NCI-H2171 (cell line): ENCODE measurements at places on chromosomes 5 and 9.

GRCh38 chr5:36950586-36951457 lies 74.3 kb downstream of the NIPBL start:
- no peak for DNase-seq

GRCh38 chr5:129541051-129541450 lies 81.0 kb downstream of the ADAMTS19 start:
- no peak for DNase-seq

DNA sequence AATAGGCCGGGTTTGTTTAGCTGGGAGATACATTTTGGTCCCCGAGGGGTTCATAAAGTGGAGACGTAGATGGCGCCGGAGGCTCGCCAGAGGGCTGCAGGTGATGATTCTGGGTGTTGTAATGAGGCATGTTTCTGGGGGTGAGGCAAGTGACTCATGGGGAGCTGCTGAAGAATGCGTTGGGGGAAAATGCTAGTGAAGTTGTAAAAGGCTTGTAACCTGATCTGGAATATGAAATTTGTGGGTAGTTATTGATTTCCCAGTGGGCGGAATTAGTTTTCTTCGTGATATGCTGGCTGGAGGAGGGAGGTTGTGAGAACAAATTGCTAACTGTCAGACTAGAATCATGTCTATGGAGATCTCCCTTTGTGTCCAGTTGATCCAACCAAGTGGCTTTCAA lies 158.3 kb downstream of the DOCK2 start:
- DNase-seq, result no peak

DNA sequence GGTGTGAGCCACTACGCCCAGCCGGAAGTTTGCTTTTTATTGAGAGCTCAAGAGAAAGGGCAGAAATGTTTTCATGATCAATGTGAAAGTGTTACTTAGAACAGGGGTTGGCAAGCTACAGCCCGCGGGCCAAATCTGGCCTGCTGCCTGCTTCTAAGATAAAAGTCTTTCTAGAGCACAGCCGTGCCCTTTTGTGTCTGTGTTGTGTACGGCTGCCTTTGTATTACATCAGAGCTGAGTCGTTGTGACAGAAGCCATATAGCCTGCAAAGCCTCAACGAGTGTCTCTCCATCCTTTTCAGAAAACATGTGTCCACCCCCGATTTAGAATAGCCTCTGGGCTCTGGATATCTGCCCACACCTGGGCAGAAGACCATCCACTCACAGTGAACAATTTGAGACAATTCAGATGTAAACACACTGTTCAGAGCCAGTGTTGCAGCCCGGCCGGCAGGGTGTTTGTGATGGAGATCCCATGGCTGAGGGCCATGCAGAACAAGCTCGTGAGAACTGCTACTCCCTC lies 28.8 kb downstream of the AK8 start:
- no peak for DNase-seq

- no peak for DNase-seq
Measured at GRCh38 chr5:100130307-100130706, 404.9 kb upstream of the FAM174A start.

DNA sequence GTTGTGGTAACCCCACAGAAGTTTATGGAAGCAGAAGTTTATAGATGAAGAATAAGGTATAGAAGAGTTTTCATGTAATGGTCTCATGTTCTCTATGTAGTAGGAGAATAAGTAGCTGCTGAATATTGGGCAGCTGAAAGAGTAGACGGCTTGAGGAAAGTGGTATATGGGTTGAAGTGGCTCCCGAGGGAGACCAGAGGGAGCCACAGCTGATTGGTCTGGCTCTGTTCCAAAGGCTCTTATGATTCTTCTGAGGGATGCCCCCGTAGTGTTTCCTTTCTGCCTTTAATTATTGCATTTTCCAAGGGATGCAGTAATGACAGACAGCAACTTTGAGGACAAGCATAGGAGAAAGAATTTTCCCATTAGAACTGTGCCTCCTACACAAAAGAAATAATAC lies 30.1 kb upstream of the TENT2 start:
- DNase-seq, result peak; percentile 46

DNA sequence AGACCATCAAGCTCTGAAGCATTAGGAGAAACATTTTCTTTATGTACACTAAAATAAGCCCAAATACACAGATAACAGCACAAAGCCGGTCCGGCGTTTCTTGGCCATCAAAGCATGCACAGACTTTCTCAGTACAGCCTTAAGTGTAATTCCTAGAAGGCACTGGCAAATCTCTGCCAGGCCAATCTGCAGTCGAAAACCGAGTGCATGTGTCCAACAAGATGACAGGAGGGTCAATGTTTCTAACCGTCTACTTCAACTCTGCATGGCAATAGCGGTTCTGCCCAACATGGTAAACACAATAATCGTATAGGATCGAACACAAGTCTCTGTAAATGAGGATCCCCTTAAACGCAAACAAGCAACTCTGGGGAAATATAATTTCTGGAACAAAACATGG lies 1.1 kb downstream of the ARL15 start:
- no peak for DNase-seq

GRCh38 chr5:9361835-9362234 lies 184.0 kb downstream of the SEMA5A start:
- DNase-seq, result no peak

- peak; percentile 46 for DNase-seq
Measured at GRCh38 chr5:168600409-168600808, 21.2 kb upstream of the PANK3 start.

GRCh38 chr9:101235105-101235866 lies 149.5 kb downstream of the BAAT start:
- peak; percentile 52 for DNase-seq

DNA sequence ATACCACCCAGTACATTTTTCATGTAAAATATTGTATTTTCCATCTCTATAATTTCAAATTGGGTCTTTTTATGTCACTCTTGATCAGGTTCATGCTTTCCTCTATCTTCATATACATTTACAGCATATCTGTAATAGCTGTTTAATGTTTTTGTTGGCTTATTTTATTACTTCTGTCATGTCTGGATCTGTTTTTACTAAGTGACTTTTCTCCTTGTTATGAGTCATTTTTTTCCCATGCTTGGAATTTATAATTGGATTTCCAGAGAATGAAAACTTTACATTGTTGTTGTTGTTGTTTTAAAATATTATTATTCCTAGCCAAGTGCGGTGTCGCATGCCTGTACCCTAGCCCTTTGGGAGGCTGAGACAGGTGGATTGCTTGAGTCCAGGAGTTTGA lies 5.6 kb upstream of the ADAMTS19 start:
- DNase-seq, result no peak

DNA sequence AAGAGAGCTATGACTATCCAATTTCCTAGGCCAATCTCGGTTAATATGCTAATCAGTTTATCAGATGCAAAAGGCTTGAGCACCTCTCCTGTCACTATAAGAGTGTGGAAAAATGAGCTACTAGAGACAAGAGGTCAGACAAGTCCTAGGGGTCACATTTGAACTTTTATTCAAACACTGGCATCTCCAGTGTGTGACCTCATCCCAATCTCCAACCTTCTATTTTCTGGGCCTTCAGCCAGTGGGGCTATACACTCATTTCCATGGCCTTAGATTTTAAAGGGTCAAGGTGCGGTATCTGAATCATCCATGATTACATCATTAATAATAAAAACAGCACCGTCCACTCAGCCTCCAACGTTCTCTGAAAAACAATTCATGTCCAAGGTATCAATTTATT lies 139.6 kb upstream of the LRRTM2 start:
- DNase-seq, result no peak

DNA sequence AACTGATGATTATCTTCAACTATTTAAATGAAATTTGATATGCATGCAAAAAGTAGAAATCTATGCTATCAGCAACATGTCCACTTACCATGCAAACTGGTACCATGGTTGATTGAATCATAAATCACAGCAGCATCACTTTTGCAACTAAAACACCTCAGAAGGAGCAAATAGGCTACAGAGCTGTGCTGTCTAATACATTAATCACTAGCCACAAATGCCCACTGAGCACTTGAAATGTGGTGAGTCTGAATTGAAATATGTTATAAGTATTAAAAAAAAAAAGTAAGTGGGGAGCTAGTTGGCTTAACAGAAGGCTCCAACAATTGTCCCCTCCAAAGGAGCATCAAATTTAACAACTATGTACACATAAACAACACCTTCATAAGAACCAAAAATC lies 112.5 kb downstream of the FAM114A2 start:
- no peak for DNase-seq

DNA sequence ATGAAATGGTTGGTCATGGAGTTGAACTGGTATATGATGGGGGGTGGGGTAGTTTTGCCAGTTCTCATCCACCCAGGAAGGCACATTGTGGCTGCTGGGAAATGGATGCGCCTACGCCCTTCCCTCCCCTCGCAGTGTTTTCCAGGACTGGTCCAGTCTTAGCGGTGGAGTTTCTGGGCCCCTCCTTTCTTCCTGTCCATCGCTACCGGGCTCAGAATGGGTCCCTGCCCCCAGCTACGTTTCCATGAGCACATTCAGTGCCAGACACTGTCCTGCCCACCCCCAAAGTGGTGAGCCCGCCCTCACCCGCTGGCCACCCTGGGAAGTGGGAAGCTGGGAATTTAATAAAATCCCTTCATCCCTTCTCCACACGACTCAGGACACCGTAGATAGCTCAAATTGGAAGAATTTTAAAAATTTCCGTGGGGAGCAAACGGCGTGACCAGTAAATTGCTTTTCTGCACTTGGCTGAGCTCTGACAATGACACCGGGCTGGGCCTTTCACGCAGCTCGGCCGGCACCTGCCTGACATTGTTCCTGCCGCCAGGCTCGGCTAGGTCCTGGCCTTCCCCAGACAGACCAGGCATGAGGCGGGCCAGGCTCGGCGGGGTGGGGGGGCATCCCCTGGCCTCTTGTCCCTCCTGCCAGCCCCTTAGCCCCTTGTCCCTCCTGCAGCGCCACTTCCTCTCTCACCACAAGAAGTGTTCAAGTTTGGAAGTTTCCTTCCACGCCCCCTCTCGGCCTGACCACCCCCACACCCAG lies 3.6 kb downstream of the FGF18 start:
- no peak for DNase-seq

GRCh38 chr9:94639061-94639998 lies at the start of gene FBP1:
Gene FBP1 (minus strand): TSS chr9:94639518. CDS start chr9:94639310, 208 bp downstream.
- DNase-seq, result no peak

DNA sequence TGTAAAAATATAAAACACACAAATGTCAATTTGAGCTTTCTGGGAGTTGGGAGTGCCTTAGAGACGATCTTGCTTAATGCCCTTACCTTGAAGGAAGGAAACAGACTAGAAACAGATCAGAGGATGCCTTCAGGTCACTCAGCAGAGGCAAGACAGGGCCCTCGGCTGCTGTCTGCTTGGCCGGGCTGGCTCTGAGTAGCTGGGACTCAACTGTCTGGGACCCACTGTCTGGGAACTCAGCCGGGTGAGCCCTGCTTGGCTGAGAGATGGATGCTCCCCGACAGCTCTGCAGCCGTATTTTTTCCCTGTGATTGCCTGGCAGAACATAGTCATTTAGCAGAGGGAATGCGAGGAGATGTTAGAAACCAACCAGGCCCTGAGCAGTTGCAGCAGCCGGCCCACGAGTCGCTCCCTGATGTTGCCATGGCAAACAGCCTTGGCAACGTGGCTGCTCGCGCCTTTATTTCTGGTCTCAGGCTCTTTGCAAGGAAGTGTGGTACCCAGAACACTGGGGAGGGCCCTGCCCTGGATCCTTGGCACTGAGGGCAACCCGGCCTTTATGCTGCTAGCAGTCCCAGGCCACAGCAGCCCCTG lies 10.9 kb downstream of the PPARGC1B start:
- no peak for DNase-seq

DNA sequence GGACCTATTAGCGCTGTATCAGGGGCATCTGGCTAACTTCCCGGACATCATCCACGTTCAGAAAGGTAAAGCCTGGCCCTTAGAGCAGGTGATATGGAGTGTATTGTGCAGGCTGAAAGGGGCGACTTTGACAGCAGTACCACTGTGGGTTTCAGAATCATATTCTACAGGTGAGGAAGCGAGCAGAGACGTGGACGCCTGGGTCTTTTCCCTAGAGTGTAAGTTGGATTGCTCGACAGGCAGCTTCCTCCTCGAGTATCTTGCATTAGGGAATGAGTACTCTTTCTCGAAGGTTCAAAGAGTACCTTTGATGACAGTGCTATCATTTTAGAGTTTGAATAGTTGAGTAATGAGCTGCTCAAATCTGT lies 1.9 kb downstream of the SNX18 start:
- DNase-seq, result no peak

GRCh38 chr5:173035904-173036707 lies 20.0 kb upstream of the CREBRF start:
- no peak for DNase-seq

DNA sequence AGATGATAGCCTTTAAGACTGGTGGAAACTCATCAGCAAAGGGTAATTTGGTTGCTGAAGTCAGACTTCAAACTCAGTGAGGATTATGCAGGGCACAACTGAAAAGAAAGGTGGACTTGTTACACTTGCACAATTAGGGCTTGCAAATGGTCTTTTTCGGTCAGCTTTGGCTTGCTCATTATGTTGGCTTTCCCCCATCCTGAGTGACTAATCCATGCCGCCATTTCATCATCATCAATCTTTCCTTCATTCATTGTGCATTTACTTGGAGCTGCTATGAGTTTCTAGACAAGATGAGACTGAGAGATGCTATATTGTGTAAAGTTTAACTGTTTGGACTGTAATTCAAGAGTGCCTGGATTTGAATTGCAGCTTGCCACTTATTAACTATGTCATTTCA lies 134.8 kb upstream of the PPP1R2B start:
- DNase-seq, result no peak

DNA sequence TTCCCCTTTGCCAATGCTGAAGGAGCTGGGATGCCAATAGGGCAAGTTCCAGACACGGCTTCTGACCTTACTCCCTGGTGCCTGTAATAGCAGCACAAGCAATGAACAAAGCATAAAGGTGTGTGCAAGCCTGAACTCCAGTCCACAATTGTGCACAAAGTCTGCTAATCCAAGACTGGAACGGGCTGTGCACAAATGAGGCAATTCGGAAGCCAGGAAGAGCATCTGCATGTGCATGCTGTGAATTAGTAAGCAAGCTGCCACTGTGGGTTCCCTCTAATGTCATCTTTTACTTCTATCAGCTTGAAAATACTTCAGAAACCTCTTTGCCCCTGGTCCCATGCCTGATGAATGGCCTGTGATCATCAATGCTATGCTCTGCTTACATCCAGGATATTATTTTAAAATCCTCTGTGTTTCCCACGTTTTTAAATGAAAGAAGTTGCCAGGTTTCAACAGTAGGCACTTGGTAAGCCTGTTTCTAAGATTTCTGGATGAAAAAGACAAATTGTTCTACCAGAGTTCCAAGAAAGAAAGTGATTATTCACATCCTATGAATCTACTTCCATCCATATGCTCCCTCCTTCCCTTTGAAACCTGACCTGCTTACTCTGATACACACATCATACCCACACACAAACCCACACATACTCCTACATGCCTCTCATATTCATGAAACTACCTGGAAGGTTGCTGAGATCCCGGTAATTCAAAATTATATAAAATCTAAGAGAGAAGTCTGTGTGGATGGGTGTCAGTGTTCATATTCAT lies 165.7 kb downstream of the KCTD16 start:
- no peak for DNase-seq
